ENCODE measurements at places on chromosomes 2 and 18.
A peak's percentile ranks its signal among the peaks of the same experiment; 100 is the strongest.

DNA sequence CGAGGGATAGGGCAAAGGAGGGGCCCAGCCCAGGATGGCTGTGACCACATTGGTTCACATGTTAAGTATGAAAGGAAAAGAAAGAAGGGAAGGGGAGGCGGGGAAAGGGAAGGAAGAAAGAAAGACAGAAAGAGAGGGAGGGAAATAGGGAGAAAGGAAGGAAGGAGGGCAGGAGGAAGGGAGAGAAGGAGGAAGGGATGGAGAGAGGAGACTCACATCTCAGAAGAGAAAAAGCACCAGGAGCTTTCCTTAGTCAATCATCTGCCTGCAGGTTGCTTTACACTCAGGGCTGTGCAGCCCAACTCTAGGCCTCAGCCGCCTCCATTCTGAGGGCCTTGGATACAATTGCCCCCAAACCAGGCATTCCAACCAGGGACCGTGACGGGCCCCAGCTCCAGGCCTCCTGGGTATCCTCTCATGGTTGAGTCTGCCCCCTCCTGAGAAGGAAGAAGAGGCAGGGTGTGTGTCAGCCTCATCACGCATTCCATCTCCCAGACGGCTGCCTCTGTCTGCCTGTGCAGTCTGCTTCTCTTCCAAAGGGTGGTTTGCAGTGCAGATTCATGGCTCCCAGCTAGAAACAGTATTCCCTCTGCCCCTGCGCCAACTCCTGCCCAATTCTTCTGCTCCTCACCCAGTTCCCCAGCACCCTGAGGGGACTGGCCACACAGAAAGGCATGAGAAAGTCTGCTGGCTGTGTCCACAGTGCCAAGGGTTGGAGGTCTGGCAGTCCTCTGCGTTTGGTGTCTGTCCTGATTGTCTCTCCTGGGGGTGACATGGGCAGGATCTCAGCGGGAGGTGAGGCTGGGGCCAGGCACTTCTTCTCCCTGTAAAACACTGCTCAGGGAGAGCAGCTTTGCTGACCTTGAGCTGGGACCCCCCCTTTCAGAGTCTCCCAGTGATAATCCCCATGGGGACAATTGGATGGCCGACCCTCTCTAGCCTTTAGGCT, 163.3 kb downstream of the SMAD7 start:
- peak; percentile 39 for DNase-seq

DNA sequence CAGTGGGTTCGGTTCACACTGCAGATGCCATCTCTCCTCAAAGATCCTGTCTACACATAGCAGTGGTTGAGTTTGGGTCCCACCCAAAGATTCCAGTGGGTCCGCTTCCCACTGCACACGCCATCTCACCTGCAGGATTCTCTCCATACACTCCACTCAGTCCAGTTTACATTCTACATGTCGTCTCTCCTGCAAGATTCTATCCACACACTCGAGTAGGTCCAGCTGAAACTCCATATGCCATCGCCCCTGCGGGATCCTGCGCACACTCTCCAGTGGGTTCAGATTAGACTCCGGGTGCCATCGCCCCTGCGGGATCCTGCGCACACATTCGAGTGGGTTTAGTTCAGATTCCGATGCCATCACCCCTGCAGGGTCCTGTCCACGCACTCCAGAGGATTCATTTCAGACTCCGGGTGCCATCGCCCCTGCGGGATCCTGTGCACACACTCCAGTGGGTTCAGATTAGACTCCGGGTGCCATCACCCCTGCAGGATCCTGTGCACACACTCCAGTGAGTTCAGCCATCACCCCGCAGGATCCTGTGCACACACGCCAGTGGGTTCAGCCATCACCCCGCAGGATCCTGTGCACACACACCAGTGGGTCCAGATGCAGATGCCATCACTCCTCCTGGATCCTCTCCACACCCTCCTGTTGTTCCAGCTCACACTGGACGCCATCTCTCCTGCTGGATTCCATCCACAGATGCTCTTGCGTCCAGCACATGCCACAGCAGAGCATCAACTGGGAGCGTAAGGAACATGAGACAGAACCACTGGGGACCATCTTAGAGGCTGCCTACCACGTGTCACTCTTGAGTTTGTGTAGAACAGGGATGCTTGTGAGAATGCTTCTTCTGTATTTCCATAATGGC, 3.0 kb upstream of the PXDN start:
- DNase-seq, result peak; percentile 51

DNA sequence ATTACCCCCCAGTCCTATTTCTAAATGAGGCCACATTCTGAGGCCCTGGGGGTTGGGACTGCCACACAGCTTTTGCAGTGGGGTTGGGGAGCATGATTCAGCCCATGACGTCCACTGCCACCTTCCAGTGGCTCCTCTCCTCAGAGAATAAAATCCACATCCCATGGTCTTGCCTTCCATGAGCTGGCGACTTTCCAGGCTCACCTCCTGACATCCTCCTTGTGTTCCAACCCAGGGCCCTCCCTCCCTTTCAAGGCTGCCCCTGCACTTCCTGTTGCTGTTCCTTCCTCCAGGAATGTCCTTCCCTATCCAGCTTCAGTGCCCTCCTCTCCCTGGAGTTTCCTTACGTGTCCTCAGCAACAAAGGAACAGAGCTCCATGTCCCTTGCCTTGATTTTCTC, 187.3 kb upstream of the ID2 start:
- no peak for DNase-seq

DNA sequence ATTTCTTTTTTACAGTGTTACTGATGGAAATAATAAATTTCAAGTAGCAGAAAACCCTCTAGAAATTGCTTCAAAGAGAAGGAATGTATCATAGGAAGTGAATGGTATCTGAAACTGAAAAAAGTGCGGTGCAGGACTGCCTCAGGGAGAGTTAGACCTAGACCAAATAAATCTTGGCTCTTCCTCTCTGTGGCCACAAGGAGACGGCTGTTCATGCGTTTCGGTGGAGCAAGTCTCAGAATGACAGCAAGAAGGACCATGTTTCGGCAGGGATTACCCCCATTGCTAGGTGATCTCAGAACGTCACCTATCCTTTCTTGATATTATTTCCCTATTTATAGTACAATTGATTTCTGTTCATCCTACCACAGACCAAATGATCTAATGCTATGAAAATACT, 522.3 kb downstream of the SOX11 start:
- no peak for DNase-seq

GRCh38 chr2:8502316-8502715, 179.5 kb upstream of the ID2 start:
- DNase-seq, result no peak

DNA sequence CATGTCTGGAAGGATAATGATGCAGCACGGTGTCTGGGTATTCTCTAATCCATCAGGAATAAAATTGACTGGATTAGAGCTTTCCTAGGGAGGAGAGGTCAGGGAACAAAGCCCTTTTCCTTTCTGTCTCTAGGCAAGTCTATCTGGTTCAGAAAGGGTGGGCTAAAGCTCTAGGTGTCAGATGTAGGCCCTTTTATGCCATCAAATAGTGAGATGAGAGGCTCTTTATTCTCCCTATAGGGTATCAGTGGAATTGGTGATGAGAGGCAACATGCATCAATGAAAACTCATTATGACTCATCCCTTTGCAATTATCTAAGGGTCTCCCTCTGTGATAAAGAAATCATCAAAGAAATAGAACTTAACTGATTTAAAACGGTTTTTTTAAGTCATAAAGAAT, 328.0 kb upstream of the CRIM1 start:
- no peak for DNase-seq

All from sciatic nerve (tissue), 2 donors.